ENCODE measurements at places on chromosomes 6 and 20.
A peak's percentile ranks its signal among the peaks of the same experiment; 100 is the strongest.

- no peak for DNase-seq
Observed at GRCh38 chr6:142825760-142826159, 119.2 kb downstream of the HIVEP2 start.

- DNase-seq = no peak
Observed at GRCh38 chr6:30211899-30212298, 1.3 kb downstream of the TRIM26 start.

GRCh38 chr6:147392917-147393625 is 115.4 kb upstream of the SAMD5 start:
- no peak for DNase-seq

- no peak for DNase-seq
Observed at GRCh38 chr6:90369024-90369519, 72.4 kb upstream of the BACH2 start.

GRCh38 chr6:170187669-170188566 is 103.0 kb downstream of the DLL1 start:
- DNase-seq = no peak

DNA sequence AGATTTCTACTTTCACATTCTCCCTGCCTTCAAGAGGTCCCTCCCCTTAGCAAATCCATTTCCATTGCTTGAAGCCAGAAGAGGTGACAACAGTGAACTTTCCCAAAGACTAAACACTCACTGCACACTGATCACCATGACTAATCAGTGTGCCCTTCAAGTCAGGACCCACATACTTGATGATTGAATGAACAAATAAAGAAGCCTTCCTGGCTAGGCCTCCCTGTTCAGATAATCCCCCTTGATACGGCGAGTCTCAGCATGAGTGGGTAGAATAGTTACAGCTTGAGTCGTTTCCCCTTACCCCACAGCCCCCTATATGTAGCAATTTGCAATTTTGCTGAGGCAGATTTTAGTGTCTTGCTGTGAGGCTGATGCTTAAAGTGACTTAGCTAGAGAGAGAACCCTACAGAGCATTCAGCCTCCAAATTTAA is 102.2 kb downstream of the UNC5CL start:
- no peak for DNase-seq

GRCh38 chr6:74577619-74578018 is 628.2 kb downstream of the COL12A1 start:
- no peak for DNase-seq

- DNase-seq = no peak
Observed at GRCh38 chr6:103715269-103715668, 1144.5 kb downstream of the HACE1 start.

DNA sequence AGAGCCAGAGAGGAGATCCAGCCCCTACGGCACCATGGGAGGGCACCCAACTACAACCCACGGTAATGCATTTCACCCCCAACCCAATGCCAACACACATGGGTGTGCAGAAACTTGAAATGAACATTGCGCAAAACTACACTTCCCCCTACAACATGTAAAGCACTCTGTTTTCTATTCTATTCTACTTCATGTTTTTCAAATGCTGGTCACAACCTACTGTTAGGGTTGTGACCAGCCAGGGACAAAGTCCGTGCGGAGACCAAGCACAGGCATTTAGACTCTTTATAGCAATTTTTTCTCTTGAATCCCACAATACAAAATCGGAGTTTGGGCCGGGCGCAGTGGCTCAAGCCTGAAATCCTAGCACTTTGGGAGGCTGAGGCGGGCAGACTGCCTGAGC is 90.6 kb downstream of the MRPL14 start:
- no peak for DNase-seq

- DNase-seq = no peak
Observed at GRCh38 chr20:9040863-9041524, 27.9 kb upstream of the PLCB4 start.

- DNase-seq = no peak
Observed at GRCh38 chr6:147467886-147468285, 40.6 kb upstream of the SAMD5 start.

- DNase-seq = peak; percentile 46
Observed at GRCh38 chr20:63498960-63499337, at the start of gene EEF1A2. Gene EEF1A2 (minus strand): TSS chr20:63499083. CDS start chr20:63497763, 1,320 bp downstream.

GRCh38 chr6:116389357-116389756 is 18.6 kb downstream of the DSE start:
- DNase-seq = no peak

DNA sequence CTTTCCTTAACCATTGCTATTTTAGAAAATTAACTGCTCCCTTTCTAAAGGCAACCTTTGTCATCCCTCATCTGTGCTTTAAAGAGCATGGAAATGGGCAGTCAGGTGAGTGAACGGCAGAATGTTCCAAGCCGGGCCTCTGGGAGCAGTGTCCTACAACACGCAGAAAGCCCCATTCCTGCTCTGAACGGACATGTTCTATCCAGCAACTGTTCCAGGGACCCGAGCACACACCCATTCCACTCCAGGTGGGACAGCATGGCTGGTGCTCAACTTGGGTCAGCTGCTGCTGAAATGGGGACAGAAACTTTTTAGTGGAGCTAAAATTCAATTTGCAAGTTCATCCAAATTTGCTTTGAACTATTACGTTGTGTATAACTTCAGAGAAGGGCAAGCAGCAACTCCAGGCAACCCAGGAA is 26.7 kb downstream of the DIDO1 start:
- DNase-seq = no peak

- no peak for DNase-seq
Observed at GRCh38 chr6:77448546-77448945, 14.7 kb downstream of the HTR1B start.

DNA sequence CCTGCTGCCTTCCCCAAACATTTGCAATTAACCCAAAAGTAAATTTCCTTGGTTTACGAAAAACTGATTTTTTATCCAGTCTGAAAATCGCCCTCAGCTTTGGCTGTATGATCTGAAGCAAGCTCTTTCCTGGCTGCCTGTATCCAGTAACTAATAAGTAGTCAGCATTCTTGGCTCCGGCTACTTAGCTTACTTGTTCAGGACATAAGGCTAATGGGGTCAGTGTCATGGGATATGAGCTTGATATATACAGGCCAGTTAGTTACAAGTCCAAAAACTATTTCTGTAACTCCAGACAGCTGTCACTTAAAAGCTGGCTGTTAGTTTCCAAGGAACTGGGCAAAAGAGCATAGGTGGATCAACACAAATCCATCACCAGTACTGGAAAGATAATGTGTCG is 56.2 kb downstream of the KHDC1L start:
- no peak for DNase-seq

DNA sequence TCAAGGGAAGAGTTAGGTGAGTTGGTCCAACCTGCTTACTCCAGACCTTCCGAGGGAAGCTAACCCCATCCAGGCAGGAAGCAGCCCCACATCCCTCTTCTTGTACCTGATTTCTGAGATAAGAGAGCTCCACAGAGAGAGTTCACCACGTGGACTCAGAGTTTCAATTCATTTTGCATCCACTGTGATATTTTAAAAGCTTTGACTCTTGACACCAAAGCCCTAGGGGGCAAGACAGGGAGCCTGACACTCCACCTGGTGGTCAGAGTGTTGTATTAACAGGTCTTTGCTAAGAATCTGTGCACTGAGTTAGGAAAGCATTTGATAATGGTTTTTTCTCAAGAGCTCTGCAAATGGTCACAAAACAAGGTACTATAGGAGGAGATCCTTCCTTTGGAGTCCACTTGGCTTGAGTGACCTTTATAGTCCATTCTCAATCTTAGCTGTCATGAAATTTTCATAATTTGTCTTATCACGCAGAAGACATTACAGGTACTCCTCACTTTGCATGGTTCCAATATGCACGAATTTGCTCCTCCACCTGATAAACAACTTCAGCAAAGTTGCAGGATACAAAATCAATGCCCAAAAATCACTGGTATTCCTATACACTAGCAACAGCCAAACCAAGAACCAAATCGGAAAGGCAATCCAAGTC is 56.2 kb upstream of the RIPOR2 start:
- DNase-seq = no peak

- DNase-seq = no peak
Observed at GRCh38 chr20:36084897-36085613, 69.5 kb upstream of the EPB41L1 start.

- DNase-seq = no peak
Observed at GRCh38 chr20:17735959-17736621, 36.3 kb downstream of the BANF2 start.

GRCh38 chr20:3404402-3404801 is 3.1 kb downstream of the DNAAF9 start:
- no peak for DNase-seq

- DNase-seq = no peak
Observed at GRCh38 chr6:106976270-106976669, 1.7 kb upstream of the CD24 start.

GRCh38 chr20:35517125-35517524 is 12.3 kb downstream of the C20orf173 start:
- DNase-seq = no peak

- DNase-seq = peak; percentile 35
Observed at GRCh38 chr6:32796848-32797776, 19.7 kb downstream of the HLA-DOB start.

DNA sequence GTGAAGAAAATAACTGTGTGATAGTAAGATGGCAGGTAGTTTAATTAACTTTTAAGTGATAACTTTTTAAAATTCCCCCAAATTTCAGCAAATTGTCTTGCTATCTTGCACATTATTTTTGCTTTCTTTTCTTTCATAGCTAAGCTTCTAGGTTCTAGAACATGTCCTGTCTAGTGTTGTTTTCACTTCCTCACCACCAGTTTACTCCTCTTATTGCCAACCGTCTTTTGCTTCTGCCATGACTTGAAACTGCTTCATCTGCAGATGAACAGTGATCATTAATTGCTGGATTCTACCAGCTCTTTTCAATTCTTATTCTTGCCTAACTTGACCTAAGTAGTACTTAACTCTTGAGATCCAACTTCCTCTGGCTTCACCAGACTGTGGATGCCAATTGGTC is 137.8 kb downstream of the CENPW start:
- no peak for DNase-seq

- DNase-seq = no peak
Observed at GRCh38 chr6:127854009-127854408, 46.8 kb downstream of the THEMIS start.

DNA sequence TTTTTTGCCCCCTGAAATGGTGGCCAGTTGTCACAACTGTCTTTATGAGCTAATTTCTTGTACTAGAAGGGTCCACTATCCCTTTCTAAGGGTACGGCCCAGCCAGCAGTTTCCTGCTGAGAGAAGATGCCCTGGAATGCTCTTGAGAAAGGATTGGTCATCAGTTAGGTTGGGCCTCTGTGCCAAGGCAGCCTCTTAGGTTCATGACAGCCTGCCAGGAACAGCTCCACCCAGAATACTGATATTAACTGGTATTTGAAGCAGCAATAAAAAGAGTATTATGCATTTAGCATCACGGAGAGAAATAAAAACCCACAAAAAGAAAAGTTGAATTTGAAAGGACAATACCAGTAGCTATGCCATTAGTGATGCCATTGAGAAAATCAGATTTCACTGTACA is 9.0 kb upstream of the HINT3 start:
- DNase-seq = no peak

DNA sequence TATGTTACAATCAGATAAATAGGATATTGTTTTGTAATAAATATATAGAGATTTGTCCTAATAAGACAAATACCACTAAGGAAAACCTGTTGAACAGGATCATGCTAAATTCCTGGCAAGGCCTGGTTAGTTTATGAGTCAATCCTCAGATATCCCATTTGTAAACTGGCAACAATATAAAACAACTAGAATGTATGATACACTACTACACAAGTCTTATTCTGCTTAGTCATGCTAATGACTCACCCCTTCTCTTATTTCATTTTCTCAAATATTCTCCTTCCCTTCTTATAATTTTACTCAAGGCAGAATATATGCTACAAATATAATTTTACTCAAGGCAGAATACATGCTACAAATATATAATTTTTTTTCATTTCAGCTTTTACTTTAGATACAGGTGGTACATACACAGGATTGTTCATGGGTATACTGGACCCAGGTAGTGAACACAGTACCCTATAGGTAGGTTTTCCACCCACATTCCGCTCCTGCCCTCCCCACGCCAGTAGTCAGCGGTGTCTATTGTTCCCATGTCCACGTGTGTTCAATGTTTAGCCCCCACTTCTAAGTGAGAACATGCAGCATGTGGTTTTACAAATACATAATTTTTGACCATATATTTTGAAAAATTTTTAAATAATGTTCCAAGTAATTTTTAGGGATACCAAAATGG is 6.3 kb downstream of the OSER1 start:
- no peak for DNase-seq

DNA sequence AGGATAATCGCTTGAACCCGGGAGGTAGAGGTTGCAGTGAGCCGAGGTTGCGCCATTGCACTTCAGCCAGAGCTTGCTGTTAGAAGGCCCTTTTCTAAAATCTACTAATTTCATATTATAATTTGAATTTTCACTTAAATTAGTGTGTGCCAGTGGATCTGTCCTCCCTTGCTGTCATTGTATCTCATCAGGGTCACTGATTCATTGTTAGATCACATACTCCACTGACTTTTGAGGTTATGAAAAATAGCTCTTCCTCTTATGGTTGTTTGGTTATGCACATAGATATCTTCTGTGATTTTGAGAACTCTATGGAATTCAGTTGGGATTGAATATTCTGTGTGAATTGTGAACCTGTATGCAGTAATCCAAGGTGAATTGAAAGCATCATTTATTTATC is 53.1 kb upstream of the TULP4 start:
- DNase-seq = no peak

- DNase-seq = no peak
Observed at GRCh38 chr6:2962004-2962403, 9.4 kb downstream of the SERPINB6 start.

GRCh38 chr6:150691463-150691862 is 91.8 kb downstream of the PLEKHG1 start:
- DNase-seq = no peak

- no peak for DNase-seq
Observed at GRCh38 chr6:33205191-33206026, 954 bp downstream of the HSD17B8 start.

DNA sequence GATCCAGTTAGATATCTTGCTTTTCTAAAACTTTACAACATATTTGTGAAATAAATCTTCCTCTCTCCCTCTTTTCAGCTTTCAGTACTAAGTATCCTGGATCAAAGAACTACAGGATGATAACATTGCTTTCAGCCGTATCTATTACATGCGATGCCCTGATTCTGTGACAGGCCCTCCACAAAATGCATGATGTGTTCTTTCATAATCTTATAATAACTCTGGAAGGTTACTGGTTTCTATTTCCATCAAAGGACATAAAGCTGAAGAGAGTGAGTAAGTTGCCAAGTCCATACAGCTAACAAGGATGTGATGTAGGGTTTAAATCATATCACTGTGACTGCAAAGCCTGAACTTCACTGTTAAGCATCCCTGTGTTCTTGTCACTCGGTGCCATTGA is 62.9 kb upstream of the ADGRG6 start:
- DNase-seq = no peak
